ENCODE measurements at places on chromosomes 6 and 20. TPM values are rescaled to one million over a fixed set of nuclear protein-coding genes. Genes with fewer than 3 reads are reported as not detected.

The GNMT gene
- 7.8 TPM for total RNA-seq

The PRDM1 gene
- total RNA-seq = 11.5 TPM

The PPP1R14C gene
- 14.3 TPM for total RNA-seq

- peak overlapping the region; percentile 87 for H3K27ac ChIP-seq
- no peaks in the 10 kb centered on the region for H3K36me3 ChIP-seq
- DNase-seq = peak; percentile 49
- no peak overlapping the region for H3K4me3 ChIP-seq
- no peaks in the 10 kb centered on the region for H3K27me3 ChIP-seq
- H3K4me1 ChIP-seq = peaks cover 53% of the 10 kb centered on the region
Measured at GRCh38 chr6:166625356-166625755, 1.7 kb downstream of the RPS6KA2 start.

GRCh38 chr6:22642254-22642653, 72.9 kb downstream of the HDGFL1 start:
- H3K4me3 ChIP-seq = no peak overlapping the region
- no peaks in the 10 kb centered on the region for H3K27me3 ChIP-seq
- no peaks in the 10 kb centered on the region for H3K36me3 ChIP-seq
- no peak overlapping the region for H3K27ac ChIP-seq

- DNase-seq = no peak
- no peaks in the 10 kb centered on the region for H3K27me3 ChIP-seq
- peaks cover 2% of the 10 kb centered on the region for H3K36me3 ChIP-seq
- no peak overlapping the region for H3K4me3 ChIP-seq
- H3K4me1 ChIP-seq = no peaks in the 10 kb centered on the region
Measured at GRCh38 chr6:49490633-49491032, 9.1 kb upstream of the GLYATL3 start.

DNA sequence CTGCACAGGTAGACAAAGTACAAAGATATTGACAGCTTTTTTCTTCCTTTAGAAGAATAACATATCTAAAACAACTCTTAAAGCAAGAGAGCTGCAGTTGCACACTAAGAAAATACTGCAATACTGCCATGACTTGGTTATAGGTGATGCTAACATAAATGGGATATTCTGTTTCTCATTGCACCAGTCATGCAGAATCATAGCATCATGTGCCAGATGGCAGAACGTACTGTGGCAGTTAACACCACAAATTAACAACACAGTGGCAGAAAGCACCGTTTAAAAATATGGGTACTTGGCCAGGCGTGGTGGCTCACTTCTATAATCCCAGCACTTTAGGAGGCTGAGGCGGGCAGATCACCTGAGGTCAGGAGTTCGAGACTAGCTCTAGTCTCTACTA, 7.4 kb downstream of the ASXL1 start:
- no peak overlapping the region for H3K4me3 ChIP-seq
- H3K36me3 ChIP-seq = no peaks in the 10 kb centered on the region
- peaks cover 31% of the 10 kb centered on the region for H3K4me1 ChIP-seq
- H3K27ac ChIP-seq = no peak overlapping the region
- H3K27me3 ChIP-seq = no peaks in the 10 kb centered on the region

DNA sequence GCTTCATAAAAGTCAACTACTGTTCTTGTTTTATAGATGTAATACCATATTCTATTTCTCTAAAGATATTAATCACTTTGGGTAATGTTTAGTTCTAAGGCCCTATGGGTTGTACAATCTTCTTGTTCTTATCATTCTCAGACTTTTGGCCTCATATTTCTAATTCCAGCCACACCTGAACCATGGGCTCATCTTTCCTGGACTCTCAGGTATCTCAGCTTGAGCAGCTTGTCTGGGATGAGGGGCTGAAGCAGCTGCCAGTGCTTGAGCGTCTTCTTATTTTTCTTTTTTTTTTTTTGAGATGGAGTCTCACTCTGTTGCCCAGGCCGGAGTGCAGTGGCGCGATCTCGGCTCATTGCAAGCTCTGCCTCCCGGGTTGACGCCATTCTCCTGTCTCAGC, 150.2 kb downstream of the KIF6 start:
- no peak for DNase-seq
- no peaks in the 10 kb centered on the region for H3K4me1 ChIP-seq
